ENCODE measurements at places on chromosomes 7 and 10. TPM values are rescaled to one million over a fixed set of nuclear protein-coding genes. Genes with fewer than 3 reads are reported as not detected.

PDE6C gene
- total RNA-seq, result not detected

STRIP2 gene
- 22.0 TPM for total RNA-seq

TACR2 gene
- 0.19 TPM for total RNA-seq

SLC18A3 gene
- not detected for total RNA-seq

LBX1 gene
- not detected for total RNA-seq

DNAH11 gene
- 0.08 TPM for total RNA-seq

ADAM12 gene
- total RNA-seq, result 0.35 TPM

COL26A1 gene
- not detected for total RNA-seq

SMKR1 gene
- total RNA-seq, result not detected

ZNF282 gene
- 13.2 TPM for total RNA-seq

ASB10 gene
- total RNA-seq, result 41.4 TPM

NUDT13 gene
- total RNA-seq, result 3.6 TPM

SPAM1 gene
- total RNA-seq, result not detected

LRRD1 gene
- total RNA-seq, result not detected

GPR26 gene
- not detected for total RNA-seq

CAMK2G gene
- total RNA-seq, result 11.7 TPM

ORAI2 gene
- 3.0 TPM for total RNA-seq

ACSM6 gene
- not detected for total RNA-seq

ITPRID1 gene
- total RNA-seq, result not detected

POU6F2 gene
- 0.24 TPM for total RNA-seq

PPRC1 gene
- total RNA-seq, result 14.3 TPM

A1CF gene
- not detected for total RNA-seq

THNSL1 gene
- 6.5 TPM for total RNA-seq

C10orf53 gene
- total RNA-seq, result not detected

TIMM23 gene
- 86.1 TPM for total RNA-seq

C1QL3 gene
- not detected for total RNA-seq

TEX36 gene
- not detected for total RNA-seq

PTF1A gene
- total RNA-seq, result not detected

GOLGA7B gene
- 0.08 TPM for total RNA-seq

TRIL gene
- 2.3 TPM for total RNA-seq

ABCB4 gene
- 4.4 TPM for total RNA-seq

RABGEF1 gene
- 16.4 TPM for total RNA-seq

OR2A42 gene
- not detected for total RNA-seq

CALML3 gene
- total RNA-seq, result not detected

HOXA7 gene
- not detected for total RNA-seq

NOC3L gene
- 8.1 TPM for total RNA-seq

NAT16 gene
- not detected for total RNA-seq

NME8 gene
- total RNA-seq, result not detected

SGMS1 gene
- total RNA-seq, result 23.1 TPM

CPA2 gene
- total RNA-seq, result not detected

CLRN3 gene
- not detected for total RNA-seq

C7orf57 gene
- total RNA-seq, result not detected

ABCC2 gene
- total RNA-seq, result 0.05 TPM

MYL7 gene
- 3,838 TPM for total RNA-seq

MLXIPL gene
- 6.4 TPM for total RNA-seq

HMX3 gene
- not detected for total RNA-seq

NUDT5 gene
- total RNA-seq, result 10.1 TPM

SPDYE11 gene
- total RNA-seq, result not detected

OR2A12 gene
- total RNA-seq, result not detected
